ENCODE measurements at places on chromosomes 12 and 14. TPM values are rescaled to one million over a fixed set of nuclear protein-coding genes. Genes with fewer than 3 reads are reported as not detected.

- no peak for DNase-seq
Observed at GRCh38 chr14:74555476-74556050, 56.5 kb downstream of the LTBP2 start.

GRCh38 chr12:5003025-5003666, 40.5 kb upstream of the KCNA5 start:
- peak; percentile 48 for DNase-seq

- no peak for DNase-seq
Observed at GRCh38 chr12:81263072-81263471, 185.2 kb downstream of the ACSS3 start.

DNA sequence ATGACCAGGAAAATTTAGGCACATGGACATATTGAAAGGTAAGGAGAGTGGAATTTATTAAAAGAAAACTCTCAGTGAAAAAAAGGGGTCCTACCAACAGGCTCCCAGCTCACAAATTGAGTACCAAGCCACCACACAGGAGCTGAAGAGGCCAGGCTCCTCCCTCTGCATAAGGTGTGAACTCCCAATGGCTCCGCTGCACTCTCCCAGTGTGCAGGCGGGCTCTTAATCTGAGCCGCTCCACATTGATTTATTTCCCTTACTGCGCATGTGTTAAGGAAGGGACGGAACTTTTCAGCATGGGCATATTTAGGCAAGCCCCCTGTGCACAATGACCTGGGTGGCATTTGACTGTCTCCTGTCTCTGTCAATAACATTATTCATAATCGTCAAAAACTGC, 68.6 kb upstream of the PLEKHG7 start:
- DNase-seq: no peak

MANSC4 gene
- total RNA-seq: not detected

- peak; percentile 10 for DNase-seq
Observed at GRCh38 chr12:5965950-5966383, 20.9 kb upstream of the ANO2 start.

DNA sequence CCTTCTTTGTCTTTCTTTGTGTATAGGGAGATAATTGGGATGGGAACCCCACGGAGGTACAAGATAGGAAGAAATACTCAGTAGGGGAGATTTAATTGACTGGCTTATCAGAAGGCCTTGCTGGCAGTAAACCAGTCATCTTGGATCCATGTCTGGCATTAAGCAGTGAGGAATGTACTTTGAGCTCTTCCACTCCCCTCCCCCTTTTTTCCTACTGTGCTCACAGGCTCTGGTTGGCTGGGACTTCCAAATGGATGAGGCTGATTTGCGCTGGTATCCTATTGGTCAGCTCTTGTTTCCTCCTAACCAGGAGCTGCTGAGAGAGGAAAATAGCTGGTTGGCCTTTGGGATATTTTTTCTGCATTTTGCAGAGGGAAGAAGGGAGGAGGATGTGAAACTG, 24.7 kb downstream of the NGDN start:
- no peak for DNase-seq

DNA sequence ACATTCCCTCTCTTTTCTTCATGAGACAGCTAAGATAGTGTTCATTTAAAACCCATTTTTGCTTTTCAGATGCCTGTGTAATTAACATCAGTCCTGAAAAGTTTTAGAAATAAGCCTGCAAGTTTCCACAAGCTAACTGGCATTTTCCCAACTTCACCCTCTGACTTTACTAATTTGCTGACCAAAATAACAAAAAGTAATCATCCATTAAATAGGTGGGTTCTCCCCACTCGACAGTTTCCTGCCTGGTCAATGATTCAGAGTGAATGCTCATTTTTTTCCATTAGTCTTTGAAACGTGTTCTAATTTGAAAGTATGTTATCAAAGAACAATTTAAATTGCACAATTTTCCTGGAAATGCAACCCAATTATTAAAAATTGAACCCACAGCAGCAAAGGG, 23.6 kb downstream of the NELL2 start:
- DNase-seq: no peak

- DNase-seq: no peak
Observed at GRCh38 chr12:28955491-28955890, 193.6 kb upstream of the FAR2 start.

ESR2 gene
- not detected for total RNA-seq

- peak; percentile 79 for DNase-seq
Observed at GRCh38 chr14:89701211-89702043, 253.1 kb downstream of the EFCAB11 start.

DNA sequence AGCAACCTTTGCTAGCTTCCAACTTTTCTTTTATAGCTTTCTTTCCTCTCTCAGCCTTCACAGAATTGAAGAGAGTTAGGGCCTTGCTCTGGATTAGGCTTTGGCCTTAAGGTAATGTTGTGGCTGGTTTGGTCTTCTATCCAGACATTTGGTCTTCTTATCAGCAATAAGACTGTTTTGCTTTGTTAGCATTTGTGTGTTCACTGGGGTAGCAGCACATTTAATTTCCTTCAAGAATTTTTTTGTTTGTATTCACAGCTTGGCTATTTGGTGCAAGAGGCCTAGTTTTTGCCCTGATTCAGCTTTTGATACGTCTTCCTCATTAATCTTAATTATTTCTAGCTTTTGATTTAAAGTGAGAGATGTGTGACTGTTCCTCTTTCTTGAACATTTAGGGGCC, 130.8 kb downstream of the RAD51B start:
- DNase-seq: no peak

- DNase-seq: no peak
Observed at GRCh38 chr12:88644946-88645702, 64.9 kb upstream of the KITLG start.
